ENCODE measurements at places on chromosomes 7 and 10.

DNA sequence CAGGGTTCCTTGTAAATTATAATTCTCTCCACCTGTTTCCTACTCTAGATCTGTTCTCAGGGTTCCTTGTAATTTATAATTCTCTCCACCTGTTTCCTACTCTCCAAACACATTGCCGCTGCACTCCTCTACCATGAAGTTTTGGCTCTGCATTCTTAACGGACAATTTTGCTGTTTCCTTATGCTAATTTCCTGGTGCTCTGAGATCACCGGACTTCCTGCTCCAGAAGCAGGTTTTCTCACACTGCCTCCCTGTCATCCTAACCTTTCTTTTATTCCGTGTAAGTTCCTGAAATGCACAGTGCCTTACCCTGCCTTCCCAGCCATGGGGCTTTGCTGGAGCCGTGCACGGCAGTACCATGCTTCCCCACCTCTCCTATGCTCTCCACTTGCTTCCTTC is 256.8 kb downstream of the PLXNA4 start:
- no peak for DNase-seq

GRCh38 chr10:79318369-79318768 is 28.9 kb upstream of the PPIF start:
- no peak for DNase-seq

- no peak for DNase-seq
Observed at GRCh38 chr10:120505056-120505455, 48.0 kb downstream of the PLPP4 start.

GRCh38 chr7:158631574-158632195 is 44.1 kb upstream of the PTPRN2 start:
- DNase-seq: no peak

GRCh38 chr7:134943785-134944400 is 42.4 kb upstream of the AGBL3 start:
- DNase-seq: peak; percentile 37

GRCh38 chr7:50544992-50545391 is 20.2 kb downstream of the DDC start:
- no peak for DNase-seq

DNA sequence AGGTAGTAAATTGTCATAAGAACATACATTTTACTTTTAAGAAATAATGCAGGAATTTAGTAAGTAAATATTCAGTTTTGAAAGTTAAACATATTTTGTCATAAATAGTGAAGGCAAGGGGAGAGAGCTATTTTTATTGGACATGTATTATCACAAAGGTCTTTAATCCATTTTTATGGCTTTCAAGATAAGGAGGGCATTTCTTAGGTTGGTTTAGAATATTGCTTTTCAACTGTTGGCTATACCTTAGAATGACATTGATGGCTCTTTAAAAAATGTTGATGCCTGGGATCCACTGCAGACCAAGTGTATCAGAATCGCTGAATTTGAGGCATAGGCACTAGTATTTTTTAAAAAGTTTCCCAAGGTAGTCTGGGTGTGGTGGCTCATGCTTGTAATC is 34.0 kb downstream of the ADAM22 start:
- DNase-seq: no peak

DNA sequence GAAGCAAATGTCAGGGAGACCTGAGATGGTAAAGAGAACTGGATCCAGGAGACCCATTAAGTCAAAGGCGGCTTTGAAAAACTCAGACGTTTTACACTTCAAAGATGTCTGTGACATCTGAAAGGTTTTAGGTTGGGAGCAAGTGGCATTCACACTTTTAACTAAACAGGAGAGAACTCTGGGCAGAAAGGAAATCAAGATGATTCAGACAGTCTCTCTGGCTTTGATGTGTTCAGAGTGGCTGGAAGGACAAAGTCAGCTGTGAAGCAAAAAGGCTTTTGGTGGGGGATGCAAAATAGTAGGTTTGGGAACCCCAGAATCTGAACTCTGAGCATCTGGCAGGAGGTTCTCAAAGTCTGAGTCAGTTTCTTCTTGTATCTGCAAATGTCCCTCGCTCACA is 66.6 kb downstream of the PRKCQ start:
- no peak for DNase-seq

DNA sequence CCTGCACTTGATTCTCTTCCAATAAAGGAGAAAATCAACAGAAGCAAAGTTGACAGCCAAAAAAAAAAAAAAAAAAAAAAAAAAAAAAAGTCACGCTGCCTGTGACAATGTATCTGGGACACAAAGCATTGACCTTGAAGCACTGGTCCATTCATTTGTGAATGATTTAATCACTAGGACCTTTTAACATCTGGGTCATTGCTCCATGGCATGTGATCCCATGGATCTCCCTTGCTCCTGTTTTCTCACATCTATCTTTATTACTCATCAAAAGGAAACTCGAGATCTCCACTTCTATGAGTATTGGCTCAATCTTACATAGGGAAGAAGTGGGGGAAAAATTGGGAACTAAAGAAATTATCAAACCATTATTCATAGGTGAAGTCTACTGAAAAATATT is 89.6 kb upstream of the SMIM30 start:
- no peak for DNase-seq
